Naive thymus-derived CD4-positive, alpha-beta T cell (primary cell): ENCODE measurements at places on chromosomes 3 and 15. TPM values are rescaled to one million over a fixed set of nuclear protein-coding genes. Genes with fewer than 3 reads are reported as not detected.

DNA sequence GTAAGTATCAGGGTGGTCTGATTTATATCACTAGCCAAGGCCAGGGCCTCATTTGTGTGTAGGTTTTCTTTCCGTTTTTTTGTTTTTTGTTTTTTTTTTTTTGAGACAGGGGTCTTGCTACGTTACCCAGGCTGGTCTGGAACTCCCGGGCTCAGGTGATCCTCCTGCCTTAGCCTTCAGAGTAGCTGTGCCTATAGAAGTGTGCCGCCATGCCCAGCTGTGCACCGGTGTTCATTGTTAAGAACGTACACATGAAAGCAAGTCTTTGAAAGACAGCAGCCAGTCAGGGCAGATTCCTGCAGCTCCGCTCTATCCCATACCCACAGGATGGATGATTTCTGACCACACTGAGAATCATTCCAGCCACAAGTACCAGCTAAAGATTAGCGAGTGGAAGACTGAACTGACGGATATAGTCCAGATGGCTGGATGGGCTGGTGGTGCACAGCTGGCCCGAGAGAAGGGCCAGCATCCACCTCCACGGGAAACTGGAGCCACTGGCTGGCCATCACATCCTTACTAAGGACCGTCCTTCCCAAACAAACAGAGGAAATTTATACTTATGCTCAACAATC, 95.4 kb downstream of the PCSK6 start:
- DNase-seq = no peak
- no peaks in the 10 kb centered on the region for H3K36me3 ChIP-seq
- H3K4me1 ChIP-seq = no peaks in the 10 kb centered on the region
- H3K27me3 ChIP-seq = no peaks in the 10 kb centered on the region

DNA sequence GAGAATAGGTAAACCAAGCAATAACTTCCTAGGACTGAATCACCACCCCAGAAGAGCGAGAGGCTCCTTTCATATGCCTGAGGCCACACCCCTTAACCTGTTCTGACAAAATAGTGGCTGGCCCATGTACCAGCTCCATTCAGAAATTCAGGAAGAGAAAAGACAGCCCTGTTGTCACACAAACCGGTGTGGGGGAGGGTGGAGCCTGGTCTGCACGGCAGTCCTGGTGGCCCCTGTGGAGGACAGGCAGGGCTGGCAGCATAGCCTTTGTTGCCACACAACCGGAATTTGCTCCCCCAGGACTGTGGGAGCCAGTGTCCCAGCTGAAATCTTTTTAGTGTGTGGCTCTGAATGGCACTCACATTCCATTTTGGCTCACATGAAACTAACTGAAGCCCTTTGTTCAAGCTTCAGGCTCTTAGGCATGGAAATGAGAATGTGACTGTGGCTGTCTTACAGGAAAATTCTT, 23.8 kb downstream of the RLBP1 start:
- no peak for DNase-seq
- H3K4me1 ChIP-seq = no peaks in the 10 kb centered on the region
- no peaks in the 10 kb centered on the region for H3K27me3 ChIP-seq
- H3K4me3 ChIP-seq = no peak overlapping the region
- H3K27ac ChIP-seq = no peak overlapping the region
- peaks cover 18% of the 10 kb centered on the region for H3K36me3 ChIP-seq

Gene GABRA5
- total RNA-seq = not detected in 2 replicates

- H3K27ac ChIP-seq = no peak overlapping the region
- H3K27me3 ChIP-seq = no peaks in the 10 kb centered on the region
- H3K4me1 ChIP-seq = no peaks in the 10 kb centered on the region
- no peak for DNase-seq
- no peaks in the 10 kb centered on the region for H3K36me3 ChIP-seq
Observed at GRCh38 chr15:77589839-77590238, 42.9 kb downstream of the LINGO1 start.

DNA sequence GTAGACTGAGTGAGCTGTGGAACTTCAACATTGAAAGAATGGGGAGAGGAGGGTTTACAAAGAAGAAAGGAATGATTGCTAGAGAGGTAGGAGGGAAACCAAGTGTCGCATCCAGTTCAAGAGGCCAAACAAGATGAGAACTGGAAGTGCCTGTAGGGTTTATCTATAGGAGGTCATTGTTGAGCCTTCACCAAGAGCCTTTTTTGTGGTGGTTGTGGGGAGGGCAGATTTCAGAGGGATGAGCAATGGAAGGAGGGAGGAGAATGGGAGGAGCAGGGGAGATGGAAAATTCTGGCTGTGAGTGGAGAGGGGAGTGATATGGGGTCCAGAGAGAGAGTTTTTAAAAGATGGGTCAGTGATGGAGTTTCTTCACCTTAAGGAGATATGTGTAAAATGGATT, 8.5 kb downstream of the PDIA5 start:
- no peak overlapping the region for H3K4me3 ChIP-seq
- no peaks in the 10 kb centered on the region for H3K36me3 ChIP-seq
- H3K27me3 ChIP-seq = no peaks in the 10 kb centered on the region

DNA sequence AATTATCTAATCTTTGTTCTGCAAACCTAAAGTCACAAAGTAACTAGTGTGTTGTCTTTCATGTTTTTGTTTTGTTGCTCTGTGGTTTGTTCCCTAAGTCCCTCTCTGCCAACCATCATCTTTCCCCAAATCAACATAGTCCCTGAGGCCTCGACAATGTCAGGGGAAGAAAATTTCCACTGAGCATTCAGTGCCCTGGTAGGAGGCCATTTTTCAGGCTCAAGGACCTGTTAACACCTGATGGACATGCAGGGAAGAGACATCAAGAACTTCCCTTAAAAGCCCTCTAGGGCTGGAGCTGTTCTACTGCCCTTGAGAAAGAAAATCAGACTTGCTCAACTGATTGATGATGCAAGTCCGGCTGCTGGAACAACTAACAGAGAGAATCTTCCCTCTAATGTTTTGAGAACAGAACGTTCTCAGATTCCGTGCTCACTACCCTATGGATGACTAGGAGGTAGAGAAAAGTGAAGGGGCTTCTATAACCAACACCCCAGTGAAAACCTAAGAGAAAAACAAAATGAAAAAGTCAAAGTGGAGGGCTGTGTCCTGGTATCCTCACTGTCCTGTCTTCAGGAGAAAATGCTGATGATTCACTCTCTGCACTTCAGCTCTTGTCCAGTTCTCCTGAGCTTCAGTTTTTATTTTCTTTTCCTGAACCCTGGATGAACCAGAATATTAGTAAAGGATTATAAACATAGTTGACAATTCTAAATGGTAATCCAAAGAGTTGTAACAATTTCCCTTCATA, 373.1 kb downstream of the FOXP1 start:
- no peak for DNase-seq
- peaks cover 41% of the 10 kb centered on the region for H3K4me1 ChIP-seq
- H3K4me3 ChIP-seq = no peak overlapping the region
- no peaks in the 10 kb centered on the region for H3K27me3 ChIP-seq
- no peaks in the 10 kb centered on the region for H3K36me3 ChIP-seq
- H3K27ac ChIP-seq = peak overlapping the region; percentile 38

DNA sequence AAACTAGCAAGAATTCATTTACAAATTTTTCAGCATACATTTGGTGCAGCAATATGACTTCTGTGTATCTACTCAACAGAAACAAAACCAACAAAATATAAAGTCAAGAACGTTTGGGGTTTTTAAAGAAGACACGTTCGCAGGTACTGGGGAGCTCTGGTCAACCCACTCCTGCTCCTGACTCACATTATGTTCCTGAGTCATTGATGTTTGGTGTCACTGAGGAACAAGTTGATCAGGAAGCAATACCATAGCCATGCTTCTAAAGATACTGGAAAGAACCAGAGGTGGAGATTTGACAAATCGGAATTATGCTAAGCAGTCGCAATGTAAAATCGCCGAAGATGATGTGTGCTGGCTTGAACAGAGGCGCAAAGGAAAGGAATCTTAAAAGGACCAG, 22.0 kb downstream of the SLC4A7 start:
- H3K27ac ChIP-seq = no peak overlapping the region
- no peak overlapping the region for H3K4me3 ChIP-seq
- no peaks in the 10 kb centered on the region for H3K27me3 ChIP-seq
- no peaks in the 10 kb centered on the region for H3K4me1 ChIP-seq
- no peaks in the 10 kb centered on the region for H3K36me3 ChIP-seq
- DNase-seq = no peak

DNA sequence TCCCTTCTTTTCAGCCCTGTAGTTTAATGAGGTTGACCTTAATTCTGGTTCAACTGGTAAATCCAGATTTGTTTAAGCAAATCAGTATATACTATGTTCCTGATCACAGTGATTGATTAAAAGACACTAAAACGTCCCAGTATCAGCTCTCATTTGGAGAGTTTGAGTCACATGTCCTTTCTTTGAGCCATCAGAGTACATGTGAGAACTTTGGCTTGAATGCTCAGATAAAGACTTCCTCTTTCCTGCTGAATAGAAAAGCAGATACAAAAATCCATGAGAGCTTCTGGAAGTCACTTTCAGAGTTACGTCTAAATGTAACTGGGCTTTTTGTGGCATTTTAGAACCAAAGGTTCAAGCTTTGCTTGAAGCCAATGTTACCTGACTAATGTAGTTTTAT, 341.8 kb upstream of the SATB1 start:
- H3K4me3 ChIP-seq = no peak overlapping the region
- H3K27ac ChIP-seq = no peak overlapping the region
- no peak for DNase-seq
- no peaks in the 10 kb centered on the region for H3K27me3 ChIP-seq
- no peaks in the 10 kb centered on the region for H3K4me1 ChIP-seq
- no peaks in the 10 kb centered on the region for H3K36me3 ChIP-seq

DNA sequence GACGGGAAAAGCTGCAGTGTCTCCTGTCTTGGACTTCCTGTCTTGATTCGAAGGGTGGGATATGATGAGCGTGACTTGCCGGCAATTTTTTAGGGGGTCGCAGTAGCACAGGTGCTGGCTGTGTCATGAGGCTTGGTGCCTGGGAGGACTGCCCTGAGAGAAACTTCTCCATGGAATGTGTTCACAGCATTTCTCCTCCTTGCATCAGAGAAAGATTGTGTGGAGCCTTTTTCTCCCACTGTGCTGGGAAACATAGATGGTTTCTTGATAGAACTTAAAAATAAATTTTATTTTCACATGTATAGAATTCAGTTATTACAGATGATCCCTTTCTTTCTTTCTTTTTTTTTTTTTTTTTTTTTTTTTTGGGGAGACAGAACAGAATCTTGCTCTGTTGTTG, 121.4 kb downstream of the KLHL25 start:
- H3K4me1 ChIP-seq = peaks cover 2% of the 10 kb centered on the region
- H3K36me3 ChIP-seq = peaks cover 14% of the 10 kb centered on the region
- H3K27me3 ChIP-seq = no peaks in the 10 kb centered on the region
- H3K4me3 ChIP-seq = no peak overlapping the region

DNA sequence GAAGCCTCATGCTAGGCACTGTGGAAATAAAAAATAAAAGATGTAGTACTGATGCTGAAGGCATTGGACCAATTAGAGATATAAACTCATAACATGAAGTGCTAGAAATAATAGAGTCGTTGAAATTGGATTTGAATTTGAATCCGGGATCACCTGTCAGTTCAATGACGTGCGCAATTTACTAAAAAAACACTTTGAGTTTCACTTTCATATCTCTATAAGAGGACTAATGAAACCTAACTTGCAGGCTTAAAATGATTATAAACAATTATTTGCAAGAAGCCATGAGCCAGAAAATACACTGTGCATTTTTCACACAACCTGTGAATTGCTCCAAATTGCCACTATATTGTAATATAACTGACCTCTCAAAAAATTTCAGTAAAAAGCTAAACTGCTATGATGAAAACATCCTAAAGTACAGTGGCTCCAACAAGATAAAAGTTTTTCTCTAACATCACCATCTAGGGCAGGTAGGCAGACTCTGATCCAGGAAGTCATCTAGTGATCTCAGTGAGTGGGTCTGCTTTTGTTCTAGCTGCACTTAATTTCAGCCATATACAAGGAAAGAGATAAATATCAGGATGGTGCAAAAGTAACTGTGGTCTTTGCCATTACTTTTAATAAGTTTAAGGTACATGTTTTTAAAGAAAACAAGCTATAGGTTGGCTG, 440.2 kb downstream of the CNTN6 start:
- H3K4me3 ChIP-seq = no peak overlapping the region
- H3K36me3 ChIP-seq = no peaks in the 10 kb centered on the region
- H3K4me1 ChIP-seq = no peaks in the 10 kb centered on the region
- no peak overlapping the region for H3K27ac ChIP-seq
- no peaks in the 10 kb centered on the region for H3K27me3 ChIP-seq

Gene LRIG1
- 39.7 TPM for total RNA-seq

GRCh38 chr15:67185621-67186225, 68.7 kb downstream of the AAGAB start:
- H3K4me3 ChIP-seq = no peak overlapping the region
- no peaks in the 10 kb centered on the region for H3K27me3 ChIP-seq
- no peaks in the 10 kb centered on the region for H3K36me3 ChIP-seq
- no peak for DNase-seq
- H3K27ac ChIP-seq = no peak overlapping the region

- no peaks in the 10 kb centered on the region for H3K27me3 ChIP-seq
- H3K27ac ChIP-seq = no peak overlapping the region
- no peaks in the 10 kb centered on the region for H3K4me1 ChIP-seq
- H3K4me3 ChIP-seq = no peak overlapping the region
- no peak for DNase-seq
Observed at GRCh38 chr3:24450160-24450907, 44.3 kb downstream of the THRB start.

DNA sequence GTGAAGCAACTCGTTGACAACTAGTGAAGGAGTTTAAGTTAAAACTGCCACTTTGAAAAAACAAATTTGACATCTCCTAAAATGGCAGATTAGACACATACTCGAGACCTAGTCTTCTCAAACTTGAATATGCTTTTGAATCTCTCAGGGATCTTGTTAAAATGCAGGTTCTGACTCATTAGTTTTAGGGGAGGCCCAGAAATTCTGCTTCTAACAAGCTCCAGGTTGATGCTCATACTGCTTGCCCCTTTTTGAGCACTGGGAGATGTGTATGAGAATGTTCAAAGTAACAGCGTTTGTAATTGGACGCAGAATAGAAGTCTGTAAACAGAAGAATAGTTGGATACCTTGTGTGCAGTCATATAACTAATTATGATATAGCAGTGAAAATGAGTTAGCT, 1.6 kb downstream of the C3orf38 start:
- H3K4me3 ChIP-seq = peak overlapping the region; percentile 32
- H3K36me3 ChIP-seq = peaks cover 5% of the 10 kb centered on the region
- H3K27ac ChIP-seq = no peak overlapping the region

DNA sequence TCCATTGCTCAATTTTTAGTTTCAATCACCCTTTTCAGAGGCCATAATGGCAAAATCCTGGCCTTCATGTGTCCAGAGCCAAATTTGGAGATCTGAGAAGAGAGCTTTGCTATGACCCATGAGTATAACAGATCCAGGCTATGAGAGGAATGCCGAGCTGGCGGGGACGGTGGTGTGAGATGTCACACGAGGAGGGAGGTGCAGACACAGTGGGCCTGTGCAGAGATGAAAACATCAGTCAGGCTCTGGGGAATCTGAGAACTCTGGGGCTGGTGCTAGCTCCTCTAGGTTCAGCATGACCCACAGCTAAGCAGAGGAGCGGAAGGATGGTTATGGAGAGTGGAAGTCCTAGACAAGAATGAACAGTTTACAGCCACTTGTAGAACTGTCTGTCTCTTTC, 398.3 kb upstream of the ATP10A start:
- no peak overlapping the region for H3K4me3 ChIP-seq
- no peak overlapping the region for H3K27ac ChIP-seq
- no peak for DNase-seq
- no peaks in the 10 kb centered on the region for H3K27me3 ChIP-seq
- no peaks in the 10 kb centered on the region for H3K4me1 ChIP-seq
- no peaks in the 10 kb centered on the region for H3K36me3 ChIP-seq
